ENCODE measurements at places on chromosomes 5 and 9.

- no peak for DNase-seq
Observed at GRCh38 chr9:94905606-94906005, 179.1 kb downstream of the AOPEP start.

DNA sequence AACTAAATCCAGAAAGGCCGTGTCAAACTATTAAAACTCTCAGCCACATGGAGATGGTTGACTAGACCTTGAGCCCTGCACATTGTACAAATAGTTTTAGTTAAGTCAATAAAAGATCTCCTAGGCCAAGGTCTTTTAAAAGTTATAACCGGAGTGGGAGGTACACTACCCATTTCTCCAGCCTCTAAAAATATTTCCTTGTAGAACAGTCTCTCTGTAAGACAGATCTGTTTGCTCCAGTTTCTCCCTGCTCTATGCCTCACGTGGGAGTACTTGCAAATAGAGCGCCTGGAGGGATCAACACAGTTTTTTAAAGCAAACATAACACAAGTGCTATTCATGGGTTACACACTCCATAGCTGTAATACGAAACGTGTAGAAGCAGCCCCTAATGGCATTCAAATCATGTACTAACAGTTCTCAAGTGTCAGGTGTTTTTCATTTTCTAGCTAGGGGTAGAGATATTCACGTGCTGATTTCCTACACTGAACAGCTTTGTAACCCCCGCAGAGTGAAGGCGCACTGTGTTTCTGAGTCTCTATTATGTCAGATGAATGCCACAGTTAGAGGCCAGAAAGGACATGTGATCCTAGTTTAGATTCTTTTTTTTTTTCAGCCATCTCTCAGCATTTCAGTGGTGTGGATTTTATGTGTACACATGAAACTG, 703.4 kb upstream of the GRAMD2B start:
- DNase-seq: no peak

- DNase-seq: no peak
Observed at GRCh38 chr5:151740958-151741373, 17.5 kb downstream of the ATOX1 start.

DNA sequence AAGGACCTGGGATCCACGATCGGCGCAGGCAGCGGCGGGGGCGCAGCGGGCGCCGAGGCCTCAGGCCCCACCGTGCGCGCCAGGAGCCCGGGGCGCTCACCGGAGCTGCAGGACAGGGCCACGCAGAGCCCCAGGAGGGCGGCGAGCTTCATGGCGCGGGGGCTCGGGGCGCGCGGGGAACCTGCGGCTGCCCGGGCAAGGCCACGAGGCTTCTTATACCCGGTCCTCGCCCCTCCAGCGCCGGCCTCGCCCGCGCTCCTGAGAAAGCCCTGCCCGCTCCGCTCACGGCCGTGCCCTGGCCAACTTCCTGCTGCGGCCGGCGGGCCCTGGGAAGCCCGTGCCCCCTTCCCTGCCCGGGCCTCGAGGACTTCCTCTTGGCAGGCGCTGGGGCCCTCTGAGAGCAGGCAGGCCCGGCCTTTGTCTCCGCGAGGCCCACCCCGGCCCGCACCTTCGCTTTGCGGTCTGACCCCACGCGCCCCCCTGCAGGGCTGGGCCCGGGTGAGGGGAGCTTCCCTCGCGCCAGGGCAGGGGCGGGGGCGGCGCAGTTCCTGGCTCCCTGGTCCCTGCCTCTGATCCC, at the start of gene SCGB3A1:
Gene SCGB3A1, minus strand, starts transcription at position 189 of the 577 bp plus-strand sequence. Its CDS starts 37 bp downstream, at position 152.
- DNase-seq: peak; percentile 21

DNA sequence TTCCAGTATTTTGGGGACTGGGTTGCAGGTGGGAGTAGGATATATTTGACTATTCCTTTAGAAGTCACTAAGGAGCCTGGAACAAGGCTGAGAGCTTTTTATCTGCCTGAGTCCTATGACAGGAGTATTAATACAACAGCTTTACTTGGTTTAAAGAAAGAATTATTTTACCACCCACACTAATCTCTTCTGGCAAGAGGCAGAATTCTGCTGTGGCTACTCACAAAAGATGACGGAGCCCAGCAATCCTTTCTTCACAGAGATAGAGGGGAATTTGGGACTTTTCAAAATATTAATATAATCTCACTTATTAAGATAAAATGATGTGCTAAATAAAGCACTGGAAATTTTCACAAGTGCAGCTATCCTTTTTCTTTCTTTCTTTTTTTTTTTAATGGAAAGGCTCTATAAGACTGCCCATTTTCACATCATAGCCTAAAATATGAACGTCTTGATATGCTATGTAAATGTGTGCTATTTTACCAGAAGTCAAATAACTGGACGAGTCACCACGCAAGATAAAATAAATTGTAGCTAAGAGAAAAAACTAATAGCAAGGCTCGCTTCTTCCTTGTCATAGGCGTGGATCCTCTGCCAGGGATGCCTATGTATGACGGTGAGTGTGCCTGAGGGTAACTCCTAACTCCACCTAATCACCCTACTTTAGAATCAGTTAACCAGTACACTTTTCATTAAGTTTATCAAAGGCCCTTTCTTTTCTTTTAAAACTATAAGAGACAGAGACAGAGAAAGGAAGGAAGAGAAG, 76.3 kb downstream of the ZNF608 start:
- DNase-seq: no peak

- DNase-seq: no peak
Observed at GRCh38 chr9:137657606-137658005, 38.8 kb downstream of the EHMT1 start.

DNA sequence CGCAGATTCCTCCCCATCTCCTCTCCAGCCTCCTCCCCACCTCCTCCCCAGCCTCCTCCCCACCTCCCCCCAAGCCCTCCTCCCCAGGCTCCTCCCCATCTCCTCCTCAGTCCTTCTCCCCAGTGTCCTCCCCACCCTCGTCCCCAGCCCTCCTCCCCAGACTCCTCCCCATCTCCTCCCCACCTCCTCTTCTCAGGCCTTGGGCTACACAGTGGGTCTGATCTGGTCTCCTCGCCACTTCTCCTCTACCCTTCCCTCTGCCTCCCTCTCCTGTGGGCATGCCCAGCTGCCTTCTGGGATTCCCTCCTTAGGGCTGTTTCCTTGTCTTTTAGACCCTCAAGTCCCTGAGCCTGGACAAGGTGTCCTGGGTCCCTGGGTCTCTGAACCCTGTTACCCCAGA, 28.3 kb downstream of the CXXC5 start:
- DNase-seq: no peak

GRCh38 chr5:128708841-128709240, 170.8 kb upstream of the FBN2 start:
- no peak for DNase-seq

DNA sequence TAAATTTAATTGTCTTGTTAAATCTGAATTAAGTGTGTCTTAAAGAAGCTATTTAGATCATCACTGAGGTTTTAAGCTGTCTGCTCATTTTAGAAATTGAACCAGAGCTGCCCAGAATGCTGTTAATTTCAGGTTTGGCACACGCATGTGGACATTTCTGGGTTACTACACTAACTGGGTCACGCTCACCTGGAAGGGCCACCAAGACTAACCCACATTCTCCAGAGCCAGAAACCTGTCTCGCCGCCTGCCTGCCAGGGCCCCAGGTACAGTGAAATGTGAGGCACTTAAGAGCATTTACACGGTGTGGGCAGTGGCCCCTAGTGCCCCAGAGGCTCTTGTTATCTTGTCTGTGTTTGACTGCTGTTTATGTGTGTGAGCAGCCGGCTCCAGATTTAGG, 46.6 kb downstream of the ATP10B start:
- DNase-seq: no peak

DNA sequence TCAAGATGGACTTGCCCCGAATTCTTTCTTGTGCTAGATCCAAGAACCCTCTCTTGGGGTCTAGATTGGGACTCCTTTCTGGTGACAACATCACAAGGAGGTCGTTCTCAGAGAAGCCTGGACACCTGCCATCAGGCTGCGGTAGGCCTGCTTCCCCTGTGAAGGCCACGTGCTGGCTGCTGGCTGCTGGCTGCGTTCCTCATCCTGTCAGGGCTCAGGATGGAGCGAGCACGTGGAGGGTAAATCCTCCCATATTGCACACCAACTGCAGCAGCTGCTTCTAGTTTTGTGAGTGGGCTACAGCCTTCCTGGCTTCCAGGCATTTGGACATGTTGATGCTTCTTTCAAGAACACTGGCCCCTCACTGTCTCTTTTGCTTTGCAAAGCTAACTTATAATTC, 95.6 kb downstream of the HSPA4 start:
- peak; percentile 6 for DNase-seq

DNA sequence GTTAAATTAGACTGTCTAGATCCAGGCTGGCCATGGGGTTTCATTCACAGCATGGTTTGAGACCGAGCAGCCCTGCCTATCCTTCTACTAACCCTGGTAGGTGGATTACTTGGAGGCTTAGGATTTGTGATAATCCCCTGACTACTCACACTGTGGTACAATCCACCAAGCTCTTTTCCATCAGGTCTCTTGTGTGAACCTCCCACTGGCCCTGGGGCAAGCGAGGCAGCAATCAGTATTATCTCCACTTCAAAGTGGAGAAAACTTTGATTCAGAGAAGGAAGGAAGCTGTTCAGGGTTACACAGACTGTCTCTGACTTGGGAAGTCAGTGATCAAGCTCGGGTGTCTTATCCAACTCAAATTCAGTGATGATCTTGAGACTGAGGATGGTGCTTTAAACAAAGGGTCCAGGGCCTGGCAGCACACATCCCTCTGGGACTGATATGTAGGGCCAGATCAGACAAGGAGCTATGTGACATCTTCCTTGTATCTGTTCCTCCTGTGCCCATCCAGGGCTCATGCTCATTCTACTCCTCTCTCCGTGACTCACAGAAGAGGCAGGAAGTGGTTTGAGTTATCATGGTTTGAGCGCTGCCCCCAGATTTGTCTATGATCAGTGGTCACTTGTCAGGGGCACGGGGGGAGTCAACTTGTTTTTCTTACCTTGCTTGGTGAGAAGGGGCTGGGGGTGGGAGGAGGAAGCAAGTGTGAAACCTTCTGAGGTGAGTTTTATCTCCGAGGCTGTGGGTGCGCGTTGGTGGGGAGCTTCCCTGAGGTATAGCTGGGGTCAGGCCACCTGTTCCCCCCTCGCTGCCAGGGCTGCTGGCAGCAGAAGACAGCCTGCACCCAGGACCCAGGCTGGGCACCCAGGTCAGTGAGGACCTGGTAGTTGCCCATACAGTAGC, 48.6 kb downstream of the RGS3 start:
- DNase-seq: peak; percentile 68

DNA sequence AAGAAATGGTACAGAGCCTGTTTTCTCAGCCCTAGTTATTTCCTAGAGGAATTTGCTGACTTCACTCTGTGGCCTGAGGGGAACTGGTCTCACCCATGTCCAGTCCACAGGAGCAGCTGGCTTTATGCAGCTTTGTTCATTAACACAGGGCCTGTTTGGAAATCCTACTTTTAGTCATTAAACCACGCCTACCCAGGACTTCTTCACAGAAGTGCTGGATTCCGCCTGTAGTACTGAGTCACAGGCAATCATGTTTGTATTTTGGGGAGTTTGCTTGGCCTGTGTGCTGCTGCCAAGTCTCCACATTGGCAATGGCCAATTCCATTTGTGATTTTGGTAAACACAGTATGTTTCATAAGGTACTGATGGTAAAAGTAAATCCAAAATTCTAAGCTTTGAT, 52.8 kb downstream of the CTNND2 start:
- DNase-seq: no peak

DNA sequence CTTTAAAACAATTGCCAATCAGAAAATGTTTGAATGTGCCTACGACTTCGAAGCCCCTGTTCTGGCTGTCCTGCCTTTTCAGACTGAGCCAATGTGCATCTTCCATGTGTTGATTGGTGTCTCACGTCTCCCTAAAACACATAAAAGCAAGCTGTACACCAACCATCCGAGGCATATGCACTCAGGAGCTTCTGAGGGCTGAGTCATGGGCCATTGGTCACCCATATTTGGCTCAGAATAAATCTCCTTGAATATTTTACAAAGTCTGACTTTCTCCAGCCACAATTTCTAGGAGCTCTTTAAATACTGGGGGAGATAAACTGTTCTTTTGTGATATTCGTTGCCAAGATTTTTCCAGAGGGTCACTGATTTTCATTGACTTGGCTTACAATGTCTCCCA, 53.9 kb downstream of the C9orf57 start:
- DNase-seq: no peak

DNA sequence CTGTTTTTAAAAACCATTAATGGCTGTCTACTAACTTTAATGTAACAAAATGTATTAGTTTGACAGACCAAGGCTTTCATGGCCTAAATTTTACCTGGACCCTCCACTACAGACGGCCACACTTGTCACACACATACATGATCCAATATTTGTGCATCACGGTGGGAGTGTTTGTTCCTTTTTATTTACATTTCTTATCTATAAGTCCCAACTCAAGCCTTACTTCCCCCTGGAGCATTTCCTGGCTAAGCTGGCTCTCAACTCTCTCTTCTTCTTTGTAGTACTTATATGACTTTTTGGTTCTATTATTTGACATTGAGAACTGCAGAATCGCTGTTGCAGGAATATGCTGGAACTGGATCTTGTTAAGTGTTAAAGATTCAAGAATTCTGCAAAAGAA, 534.4 kb downstream of the RAB3C start:
- no peak for DNase-seq

- DNase-seq: no peak
Observed at GRCh38 chr5:55141945-55142690, 17.9 kb upstream of the GPX8 start.

DNA sequence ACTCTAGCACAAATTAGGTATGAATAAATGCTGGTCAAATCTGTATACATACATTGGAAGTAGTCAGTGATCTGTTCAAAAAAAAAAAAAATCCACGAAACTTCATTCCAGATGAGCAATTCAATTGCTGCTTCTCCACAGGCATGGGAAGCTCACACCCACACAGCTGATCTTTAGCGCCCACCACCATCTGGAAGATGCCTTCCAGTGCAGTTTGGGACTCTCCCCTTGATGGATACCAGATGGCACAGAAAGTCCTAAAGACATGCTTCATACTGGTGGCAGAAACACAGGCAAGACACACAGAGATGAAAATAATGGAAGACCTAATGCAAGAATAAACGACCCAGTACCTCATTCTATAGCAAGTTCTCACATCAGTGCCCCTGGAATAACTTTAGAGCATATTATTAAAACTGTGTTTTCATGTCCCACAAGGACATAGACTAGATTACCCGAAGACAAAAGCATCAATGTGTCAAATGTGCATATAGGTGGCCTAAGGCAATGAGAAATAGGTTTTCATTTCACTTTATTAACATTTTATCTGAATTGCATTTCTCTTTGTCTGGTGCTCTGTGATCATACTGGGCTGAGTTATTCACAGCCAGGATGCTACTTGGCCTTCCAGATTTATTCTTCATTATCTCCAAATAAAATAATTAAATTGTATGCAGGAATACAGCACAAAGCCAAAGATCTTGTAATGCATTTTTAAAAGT, 135.4 kb upstream of the TAS2R1 start:
- DNase-seq: no peak

DNA sequence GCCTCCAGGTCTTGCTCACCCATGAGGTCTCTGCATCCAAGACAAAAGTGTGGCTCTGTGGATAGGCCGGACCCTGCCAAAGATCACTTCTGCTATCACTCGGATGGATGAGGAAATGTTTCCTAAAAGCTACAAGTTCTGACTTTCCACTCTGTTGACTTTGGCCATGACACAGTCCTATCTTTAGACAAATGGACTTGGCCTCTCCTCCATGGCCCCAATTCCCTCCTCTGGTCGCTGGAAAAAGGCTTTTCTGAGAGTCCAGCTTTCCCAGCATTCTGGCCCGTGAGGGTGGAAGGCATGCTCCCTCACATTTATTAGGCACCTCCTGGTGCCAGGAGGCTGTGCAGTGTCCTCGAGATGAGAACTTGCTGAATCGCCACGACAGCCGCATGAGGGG, 83.1 kb downstream of the COL27A1 start:
- no peak for DNase-seq

- peak; percentile 0 for DNase-seq
Observed at GRCh38 chr5:64269164-64269563, 103.5 kb downstream of the RNF180 start.

Measured in suppressor macrophage treated with lipopolysaccharide for 4 hours (primary cell).